NCI-H524 treated with DMSO at 0.1 percent for 48 hours (cell line): ENCODE measurements at places on chromosomes 5 and 9.

DNA sequence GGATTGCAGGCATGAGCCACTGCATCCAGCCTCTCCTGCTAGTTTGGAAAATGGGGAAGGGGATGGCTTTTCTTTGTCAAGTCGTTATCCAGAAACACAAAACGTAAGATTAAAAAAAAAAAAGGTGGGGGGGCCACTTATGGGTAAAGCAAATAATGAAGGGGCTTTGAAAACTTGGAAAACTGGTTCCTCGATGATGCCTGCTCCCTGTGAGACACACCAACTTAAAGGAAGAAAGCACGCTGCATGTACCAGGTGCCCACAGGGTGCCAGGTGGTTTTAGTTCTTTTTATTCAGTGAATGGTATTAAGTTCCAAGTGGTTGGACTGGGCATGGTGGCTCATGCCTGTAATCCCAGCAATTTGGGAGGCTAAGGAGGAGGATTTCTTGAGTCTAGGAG lies 170.1 kb downstream of the GOLPH3 start:
- no peak for DNase-seq

DNA sequence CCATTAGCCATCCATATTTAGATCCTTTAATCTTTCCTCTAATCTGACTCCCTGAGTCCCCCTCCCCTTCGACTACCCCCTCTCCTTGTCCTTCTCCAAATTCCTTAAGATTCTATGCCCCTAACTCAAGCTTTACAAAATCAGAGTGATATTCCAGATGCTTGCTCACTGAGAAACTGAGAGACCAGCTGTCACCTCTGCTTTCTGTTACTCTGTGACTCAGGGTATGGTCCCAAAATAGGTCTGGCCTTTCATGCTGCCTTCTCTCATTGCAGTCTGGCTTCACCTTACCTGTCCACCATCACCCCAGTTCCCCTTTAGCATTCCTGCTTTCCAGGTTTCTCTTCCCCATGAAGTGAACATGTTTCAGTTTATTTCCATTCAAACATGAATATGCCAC lies 383.3 kb upstream of the SLC30A5 start:
- DNase-seq, result peak; percentile 53

DNA sequence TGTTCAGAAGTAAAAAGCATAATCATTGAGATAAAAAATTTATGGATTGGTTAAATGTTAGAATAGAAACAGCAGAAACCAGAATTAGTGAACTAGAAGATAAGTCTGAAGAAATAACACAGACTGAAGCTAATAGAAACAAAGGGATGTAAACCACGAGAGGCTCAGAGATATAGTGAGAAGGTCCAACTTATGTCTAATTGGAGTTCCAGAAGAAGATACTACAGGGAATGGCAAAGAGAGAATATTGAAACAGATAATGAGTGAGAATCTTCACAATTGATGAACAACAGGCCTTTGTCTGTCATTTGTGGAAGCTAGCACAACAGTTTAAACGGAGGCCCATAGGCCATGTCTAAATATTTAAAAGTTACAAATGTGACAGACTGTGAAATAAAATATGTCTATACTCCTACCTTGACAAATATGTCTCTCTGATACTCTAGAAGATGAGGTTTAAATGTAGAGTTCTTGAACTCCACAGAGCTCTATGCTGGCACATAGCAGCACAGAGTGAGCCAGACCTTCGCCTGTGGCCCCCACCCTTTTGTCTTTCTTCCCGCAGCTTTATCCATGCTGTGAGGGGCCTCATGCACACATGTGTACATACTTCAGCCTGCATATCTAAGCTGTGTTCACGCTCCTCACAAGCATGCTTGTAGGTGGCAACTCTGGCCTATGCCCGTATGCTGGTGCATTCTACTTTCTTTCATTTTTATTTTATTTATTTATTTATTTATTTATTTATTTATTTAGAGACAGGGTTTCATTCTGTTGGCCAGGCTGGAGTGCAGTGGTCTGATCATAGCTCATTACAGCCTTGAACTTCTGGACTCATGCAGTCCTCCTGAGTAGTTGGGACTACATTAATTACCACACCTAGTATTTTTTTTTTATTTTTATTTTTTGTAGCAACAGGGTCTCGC lies 45.0 kb upstream of the ABL1 start:
- DNase-seq, result no peak

- no peak for DNase-seq
Measured at GRCh38 chr5:7047511-7048261, 334.5 kb downstream of the TENT4A start.

DNA sequence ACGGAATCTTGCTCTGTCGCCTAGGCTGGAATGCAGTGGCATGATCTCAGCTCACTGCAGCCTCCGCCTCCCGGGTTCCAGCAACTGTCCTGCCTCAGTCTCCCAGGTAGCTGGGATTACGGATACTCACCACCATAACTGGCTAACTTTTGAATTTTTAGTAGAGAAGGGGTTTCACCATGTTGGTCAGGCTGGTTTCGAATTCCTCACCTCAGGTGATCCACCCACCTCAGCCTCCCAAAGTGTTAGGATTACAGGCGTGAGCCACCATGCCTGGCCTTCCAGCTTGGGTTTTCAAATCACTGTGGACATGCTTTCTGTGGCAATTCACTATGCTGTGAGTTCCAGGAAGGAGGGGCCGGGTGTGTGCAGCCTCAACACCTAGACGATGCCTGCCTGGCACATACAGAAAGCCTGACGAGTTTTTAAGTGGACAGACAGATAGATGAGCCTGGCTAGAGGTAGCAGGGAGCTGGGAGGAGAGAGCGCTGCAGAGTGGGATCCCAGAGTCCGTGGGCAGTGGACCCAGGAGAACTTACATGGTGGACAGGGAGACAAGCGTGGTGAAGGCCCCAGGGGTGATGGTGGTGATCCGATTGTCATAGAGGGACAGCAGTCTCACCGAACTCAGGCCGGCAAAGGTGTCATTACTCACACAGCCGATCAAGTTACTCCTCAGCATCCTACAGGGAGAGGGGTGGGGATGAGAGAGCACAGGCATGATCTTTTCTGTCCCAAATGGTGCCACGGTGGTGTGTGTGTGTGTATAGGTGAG lies 173.4 kb upstream of the PANK3 start:
- DNase-seq, result no peak

DNA sequence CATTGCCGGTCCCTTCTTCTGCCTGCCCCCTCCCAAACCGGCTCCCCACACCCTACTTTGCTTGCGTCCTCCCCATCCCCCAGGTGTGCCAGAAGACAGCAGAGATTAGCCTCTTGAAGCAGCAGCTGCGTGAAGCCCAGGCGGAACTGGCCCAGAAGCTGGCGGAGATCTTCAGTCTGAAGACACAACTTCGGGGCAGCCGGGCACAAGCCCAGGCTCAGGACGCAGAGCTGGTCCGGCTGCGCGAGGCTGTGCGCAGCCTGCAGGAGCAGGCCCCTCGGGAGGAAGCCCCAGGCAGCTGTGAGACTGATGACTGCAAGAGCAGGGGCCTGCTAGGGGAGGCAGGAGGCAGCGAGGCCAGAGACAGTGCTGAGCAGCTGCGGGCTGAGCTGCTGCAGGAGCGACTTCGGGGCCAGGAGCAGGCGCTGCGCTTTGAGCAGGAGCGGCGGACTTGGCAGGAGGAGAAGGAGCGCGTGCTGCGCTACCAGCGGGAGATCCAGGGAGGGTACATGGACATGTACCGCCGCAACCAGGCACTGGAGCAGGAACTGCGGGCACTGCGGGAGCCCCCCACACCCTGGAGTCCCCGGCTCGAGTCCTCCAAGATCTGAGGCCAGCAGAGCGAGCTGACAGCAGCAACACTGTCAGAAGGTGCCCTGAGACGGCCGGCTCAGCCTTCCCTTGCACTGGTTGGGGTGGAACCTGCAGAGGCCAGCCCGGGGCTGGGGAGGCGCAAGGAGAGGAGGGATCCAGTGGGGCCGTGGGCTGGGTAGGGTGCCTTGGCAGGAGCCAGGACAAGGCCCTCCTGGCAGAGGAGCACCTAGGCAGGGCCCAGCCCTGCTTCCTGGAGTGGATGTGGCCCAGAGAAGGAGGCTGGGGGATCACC lies 8.3 kb downstream of the N4BP3 start:
- DNase-seq, result no peak
